ENCODE measurements at places on chromosomes 12 and 14.

GRCh38 chr12:43578782-43579181 lies 26.8 kb upstream of the ADAMTS20 start:
- DNase-seq, result no peak

- DNase-seq, result no peak
Measured at GRCh38 chr12:113815031-113815430, 151.1 kb downstream of the RBM19 start.

DNA sequence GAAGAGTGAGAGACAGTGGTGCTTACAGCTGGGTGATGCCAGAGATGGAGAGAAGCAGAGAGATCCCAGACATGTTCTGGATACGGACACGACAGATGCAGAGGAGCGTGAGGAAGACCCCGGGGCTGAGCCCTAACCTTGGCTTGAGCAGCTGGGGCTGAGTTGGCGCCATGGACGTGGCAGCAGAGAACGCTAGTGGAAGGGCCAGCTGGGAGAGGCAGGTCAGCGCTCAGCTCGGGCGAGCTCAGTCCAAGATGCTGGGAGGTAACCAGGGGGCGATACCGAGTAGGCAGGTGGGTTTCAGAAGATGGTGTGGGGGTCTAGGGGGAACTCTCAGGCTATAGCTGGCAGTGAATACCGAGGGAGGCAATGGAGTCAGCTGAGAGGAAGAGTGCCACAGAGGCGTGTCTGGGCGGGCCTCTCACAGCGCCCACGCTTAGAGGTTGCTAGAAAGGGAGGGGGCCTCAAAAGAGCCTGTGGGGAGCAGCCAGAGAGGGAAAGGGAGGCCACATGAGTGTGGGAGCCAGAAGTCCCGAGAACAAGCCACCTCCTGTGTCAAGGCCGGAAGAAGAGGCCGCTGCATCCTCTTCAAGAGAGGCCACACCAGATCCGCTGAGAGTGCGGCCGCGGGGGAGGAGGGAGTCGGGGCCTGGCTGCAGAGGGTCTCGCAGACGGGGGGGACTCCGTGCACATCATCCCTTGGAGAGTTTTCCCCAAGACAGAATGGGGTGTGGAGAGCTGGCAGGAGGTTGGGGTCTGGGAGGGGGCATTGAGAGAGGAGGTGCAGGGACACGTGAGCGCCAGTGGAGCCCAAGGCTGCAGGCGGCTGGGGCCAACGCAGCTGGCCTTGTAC lies 57.0 kb upstream of the DIO3 start:
- DNase-seq, result no peak

DNA sequence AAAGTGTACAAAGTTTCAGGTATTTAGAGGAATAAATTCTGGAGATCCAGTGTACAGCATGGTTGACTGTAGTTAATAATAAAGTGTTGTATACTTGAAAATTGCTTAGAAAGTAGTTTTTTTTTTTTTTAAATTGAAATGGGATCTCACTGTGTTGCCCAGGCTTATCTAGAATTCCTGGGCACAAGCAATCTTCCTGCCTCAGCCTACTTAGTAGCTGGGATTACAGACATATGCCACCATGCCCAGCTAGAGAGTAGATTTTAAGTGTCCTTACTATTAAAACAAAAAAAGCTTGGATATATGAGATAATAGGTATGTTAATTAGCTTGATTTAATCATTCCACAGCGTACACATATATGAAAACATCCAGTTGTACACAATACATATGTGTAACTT lies 27.7 kb downstream of the FUT8 start:
- DNase-seq, result no peak

- DNase-seq, result no peak
Measured at GRCh38 chr14:23300687-23301223, 1.9 kb downstream of the PPP1R3E start.

All from T47D (cell line).